ENCODE measurements at places on chromosomes 7 and 10.

GRCh38 chr7:68691261-68692216, 906.7 kb upstream of the AUTS2 start:
- no peak for DNase-seq

- no peak for DNase-seq
Measured at GRCh38 chr7:37999673-38000072, 79.2 kb downstream of the EPDR1 start.

- no peak for DNase-seq
Measured at GRCh38 chr7:129522088-129522970, 20.0 kb downstream of the SMKR1 start.

DNA sequence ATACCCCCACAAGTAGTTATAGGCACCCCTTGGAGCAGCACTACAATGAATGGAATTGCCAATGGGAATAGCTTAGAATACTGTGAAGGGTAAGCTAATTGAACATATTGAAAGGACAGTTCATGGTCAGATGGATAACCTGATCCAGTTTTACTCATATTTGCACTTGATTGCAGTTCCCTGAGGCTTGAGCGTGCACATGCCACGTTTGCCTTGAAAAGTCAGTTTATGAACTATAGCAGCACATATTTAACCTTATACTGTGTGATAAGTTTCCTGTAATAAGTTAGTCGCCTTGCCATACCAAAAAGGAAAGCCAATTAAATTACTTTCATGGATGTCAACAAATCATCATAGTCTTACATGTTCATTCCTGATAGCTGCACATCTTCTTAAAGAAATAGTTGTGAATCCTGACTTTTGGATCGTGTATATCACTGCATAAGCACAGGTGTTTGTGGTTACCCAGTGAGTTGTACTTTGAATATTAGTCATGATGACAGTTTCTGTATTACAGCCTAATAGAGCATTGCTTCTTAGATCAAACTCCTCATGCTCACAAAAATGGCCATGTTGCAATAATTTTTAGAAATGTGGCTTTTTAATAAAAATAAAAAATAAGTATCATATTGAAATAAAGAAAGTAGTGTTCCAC, 21.6 kb downstream of the DNTT start:
- DNase-seq, result peak; percentile 61

GRCh38 chr10:79492839-79493238, 19.5 kb upstream of the EIF5AL1 start:
- DNase-seq, result no peak

- DNase-seq, result no peak
Measured at GRCh38 chr10:110756876-110757275, 112.7 kb downstream of the RBM20 start.

DNA sequence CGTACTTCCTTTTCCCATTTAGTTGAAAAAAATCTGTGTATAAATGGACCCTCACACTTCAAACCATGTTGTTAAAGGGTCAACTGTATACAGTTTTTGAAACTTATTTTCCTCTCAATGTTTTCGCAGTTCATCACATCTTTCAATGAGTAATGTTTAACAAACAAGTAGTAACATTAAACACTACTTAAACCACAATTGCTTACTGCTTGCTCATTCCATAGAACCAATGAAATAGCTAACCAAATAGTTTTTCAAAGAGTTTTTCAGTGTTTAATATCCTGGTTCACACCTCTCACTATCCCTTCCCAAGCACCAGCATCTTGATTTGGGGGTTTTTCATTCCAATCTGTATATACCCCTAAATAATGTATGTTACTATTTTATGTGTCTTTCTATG, 9.1 kb downstream of the SEM1 start:
- DNase-seq, result no peak

GRCh38 chr7:36746347-36746746, 22.1 kb upstream of the AOAH start:
- DNase-seq, result no peak

DNA sequence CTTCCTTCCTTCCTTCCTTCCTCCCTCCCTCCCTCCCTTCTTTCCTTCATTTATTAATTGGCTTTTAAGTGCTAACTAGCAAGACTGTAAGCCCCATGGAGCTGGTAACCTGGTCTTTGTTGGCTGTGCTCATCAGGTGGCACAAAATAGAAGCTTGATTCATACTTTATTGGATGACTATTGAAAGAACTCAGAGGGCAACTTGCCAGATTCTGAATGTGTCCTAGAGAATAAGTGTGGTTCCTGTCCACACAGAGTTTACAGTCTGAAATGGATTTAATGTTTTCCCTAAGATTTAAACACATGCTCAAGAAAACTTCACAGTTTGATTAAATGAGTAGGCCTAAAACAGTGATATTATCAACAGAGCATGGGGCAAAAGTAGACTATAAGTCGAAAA, 3.1 kb upstream of the CACNB2 start:
- no peak for DNase-seq

DNA sequence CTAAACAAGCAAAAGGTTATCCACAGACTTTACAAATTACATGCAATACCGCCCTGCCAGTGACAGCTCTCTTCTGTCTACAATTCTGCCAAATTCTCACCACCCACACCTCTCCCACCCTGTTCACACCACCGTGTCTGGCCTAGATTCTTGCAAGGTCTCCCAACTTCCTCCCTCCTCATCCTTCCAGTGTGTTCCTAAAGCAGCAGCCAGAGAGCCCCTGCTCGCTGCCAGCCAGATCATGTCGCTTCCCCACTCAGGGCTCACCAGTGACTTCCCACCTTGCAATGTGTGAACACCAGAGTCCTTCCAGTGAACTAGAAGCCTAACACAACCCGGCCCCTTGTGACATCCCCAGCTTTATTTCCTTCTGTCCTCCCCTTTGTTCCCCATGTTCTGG, 121.6 kb downstream of the HECW1 start:
- no peak for DNase-seq
